ENCODE measurements at places on chromosomes 12 and 14.

DNA sequence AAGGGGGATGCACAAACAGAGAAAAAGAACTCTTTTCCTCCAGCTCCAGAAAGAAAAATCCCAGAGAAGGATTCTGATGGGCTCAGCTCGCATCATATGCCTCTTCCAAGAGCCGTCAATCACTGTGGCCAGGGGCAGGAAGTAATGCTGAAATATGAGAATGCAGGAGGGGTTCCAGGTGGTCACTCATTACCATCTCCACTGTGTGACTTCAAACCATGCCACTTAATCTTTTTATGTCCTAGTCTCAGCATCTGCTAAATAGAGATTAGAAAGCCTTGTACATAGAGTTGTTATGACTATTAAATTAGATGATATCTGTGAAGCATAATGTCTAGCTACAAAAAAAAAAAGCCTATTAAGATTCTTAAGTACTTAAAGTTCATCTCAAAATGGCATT lies 65.6 kb upstream of the FICD start:
- no peak for DNase-seq

DNA sequence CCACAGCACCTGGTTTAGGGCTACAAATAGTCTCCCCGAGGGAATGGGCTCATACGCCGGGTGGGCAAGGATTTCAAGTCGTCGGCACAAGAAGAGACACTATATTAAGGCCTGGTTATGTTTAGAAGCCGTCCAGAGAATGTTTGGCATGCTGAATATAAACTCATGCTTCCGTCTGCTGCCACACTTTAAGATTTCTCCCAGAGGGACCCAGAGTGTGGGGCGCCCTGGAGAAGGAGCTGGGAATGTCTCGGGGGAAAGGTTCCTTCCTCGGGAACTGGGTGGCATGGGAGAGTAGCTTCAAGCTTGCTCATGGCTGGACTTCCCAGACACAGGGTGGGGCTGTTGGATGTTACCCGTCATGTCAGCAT lies 295.7 kb downstream of the CACNA1C start:
- no peak for DNase-seq

GRCh38 chr12:793711-794110 lies 41.3 kb downstream of the WNK1 start:
- no peak for DNase-seq

- DNase-seq = peak; percentile 39
These were observed 36.1 kb upstream of the OR5AU1 start for GRCh38 chr14:21191809-21192446.

GRCh38 chr12:27852742-27853141 lies 72.7 kb upstream of the MANSC4 start:
- DNase-seq = no peak

- no peak for DNase-seq
These were observed 102.6 kb upstream of the LMNTD1 start for GRCh38 chr12:25655702-25656101.

DNA sequence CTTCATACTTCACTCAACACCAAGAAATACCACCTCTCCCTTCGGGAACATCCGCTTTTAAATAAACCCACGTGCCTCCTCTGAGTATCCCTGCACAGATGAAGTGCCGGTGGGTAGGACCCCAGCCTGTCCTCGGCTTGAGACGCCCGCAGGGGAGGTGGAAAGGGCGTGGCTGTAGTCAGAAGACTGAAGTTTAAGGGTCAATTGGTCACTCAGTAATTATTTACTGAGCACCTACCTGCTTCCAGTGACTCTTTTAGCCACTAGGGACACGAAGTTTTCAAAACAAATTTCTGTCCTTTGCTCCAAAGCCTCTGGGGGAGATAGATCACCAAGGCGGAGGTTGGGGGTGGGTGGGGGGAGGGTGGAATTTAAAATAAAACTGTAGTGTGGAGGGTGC lies 309.4 kb downstream of the VRK1 start:
- no peak for DNase-seq

DNA sequence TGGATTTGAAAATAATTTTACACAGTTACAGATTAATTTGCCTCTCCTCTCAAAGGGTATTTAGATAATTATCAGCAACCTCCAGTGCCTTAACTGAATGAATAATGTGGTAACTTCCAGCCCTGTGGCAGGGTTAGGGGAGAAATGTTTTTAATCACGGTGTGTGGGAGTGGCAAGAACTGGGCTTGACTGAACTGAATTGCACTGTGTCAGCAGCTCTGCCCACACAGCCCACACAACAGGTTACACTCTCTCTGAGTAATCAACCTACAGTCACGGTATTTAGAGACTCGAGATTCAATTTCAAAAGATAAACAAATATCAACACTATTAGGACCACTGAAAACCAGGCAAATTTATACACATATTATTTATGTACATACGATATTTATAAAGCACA lies 198.5 kb downstream of the KCNC2 start:
- DNase-seq = no peak

DNA sequence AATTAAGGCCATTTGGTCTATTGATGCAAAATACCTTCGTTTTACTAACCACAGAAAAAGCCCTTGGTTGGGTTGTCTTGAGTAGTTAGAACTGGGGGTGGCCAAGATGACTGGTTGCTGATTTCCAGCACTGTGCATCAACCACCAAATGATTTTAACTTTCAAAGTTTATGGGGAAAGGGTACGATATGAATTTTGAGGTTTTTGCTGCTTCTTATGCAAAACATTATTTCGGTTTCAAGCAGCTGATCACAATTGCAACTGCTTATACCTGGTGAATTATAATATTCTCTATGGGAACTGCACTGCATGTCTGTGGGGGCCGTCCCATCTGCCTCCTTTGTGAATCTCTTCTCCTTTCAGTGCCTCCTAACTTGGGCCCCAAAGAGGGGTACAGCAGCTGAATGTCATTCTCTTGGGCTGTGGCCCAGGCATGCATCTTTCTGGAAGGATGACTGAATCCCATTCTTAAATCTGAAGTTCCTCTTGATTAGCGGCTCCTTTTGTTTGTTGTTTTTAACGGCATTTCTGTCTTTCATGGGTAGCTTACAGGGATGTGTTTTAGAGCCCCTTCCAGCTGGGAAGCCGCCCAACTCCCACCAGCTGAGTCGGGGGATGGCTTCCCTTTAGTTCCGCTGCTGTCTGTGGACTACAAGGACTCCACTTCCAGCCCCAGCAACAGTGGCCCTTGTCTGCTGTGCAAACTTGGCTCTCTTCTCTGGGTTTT lies 479.8 kb downstream of the ZFP36L1 start:
- DNase-seq = peak; percentile 6

GRCh38 chr14:23929136-23929535 lies 24.4 kb upstream of the DHRS4 start:
- no peak for DNase-seq

DNA sequence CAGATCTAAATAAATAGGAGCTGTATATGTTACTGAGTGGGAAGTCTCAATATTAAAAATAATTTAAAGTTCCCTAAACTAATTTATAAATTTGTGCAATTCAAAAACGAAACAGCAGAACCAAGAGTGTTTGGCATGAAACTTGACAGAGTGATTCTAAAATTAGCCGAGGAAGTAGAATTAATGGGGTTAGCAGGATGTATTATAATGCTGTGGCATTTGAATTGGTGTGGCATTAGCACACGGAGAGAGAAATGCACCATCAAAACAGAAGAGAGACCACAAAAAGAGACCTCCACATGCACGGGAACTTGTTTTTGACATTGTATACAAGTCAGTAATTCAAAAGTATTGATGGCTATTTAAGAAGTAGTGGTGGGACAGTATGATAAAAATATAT lies 366.0 kb upstream of the RGS6 start:
- no peak for DNase-seq

DNA sequence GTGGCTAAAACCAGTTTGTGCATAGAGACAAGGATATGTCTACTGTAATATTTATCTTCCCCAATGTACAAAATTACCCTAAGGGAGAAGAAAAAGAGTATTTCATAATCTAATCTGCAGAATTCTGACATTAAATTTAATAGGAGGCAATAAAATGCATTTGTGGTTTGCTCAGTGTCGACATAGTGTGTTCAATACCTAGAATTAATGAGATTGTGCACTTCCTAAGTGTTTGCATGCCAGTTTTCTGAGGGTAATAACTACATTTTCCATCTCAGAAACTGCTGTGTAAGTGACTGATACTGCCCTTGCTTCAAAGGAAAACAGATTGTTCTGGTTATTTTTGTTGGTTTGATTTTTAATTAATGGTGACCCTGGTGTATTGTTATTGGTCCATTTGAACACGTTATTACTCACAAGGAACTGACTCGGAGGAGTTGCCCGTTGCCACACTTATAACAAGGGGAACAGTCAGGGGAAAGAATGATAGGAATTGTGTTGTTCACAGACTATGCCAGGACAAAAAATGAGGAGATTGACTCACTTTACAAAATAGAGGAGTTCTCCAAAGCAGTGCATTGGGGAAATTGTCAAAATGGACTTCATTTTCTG lies 960.3 kb upstream of the TMEM132C start:
- no peak for DNase-seq

DNA sequence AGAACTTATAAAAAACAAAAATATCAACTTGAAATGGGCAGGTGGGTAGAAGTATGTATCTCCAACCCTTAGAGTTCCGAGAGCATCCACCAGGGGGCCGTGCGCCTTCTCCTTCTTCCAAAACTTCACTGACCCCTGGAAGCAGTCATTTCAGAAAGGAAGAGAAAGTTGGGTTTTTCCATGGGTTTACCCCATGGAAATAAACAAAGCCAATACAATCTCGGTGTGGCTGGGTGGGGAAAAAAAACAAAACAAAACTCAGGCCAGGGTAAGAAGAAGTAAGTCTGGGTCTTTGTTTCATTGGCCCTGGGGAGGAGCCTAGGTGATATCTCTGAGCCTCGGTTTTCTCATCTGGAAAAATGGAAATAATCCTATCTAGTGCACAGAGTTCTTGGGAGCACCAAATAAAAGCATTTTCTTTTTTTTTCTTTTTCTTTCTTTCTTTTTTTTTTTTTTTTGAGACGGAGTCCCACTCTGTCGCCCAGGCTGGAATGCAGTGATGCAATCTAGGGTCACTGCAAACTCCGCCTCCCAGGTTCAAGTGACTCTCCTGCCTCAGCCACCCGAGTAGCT lies 33.6 kb upstream of the HNF1A start:
- peak; percentile 57 for DNase-seq

DNA sequence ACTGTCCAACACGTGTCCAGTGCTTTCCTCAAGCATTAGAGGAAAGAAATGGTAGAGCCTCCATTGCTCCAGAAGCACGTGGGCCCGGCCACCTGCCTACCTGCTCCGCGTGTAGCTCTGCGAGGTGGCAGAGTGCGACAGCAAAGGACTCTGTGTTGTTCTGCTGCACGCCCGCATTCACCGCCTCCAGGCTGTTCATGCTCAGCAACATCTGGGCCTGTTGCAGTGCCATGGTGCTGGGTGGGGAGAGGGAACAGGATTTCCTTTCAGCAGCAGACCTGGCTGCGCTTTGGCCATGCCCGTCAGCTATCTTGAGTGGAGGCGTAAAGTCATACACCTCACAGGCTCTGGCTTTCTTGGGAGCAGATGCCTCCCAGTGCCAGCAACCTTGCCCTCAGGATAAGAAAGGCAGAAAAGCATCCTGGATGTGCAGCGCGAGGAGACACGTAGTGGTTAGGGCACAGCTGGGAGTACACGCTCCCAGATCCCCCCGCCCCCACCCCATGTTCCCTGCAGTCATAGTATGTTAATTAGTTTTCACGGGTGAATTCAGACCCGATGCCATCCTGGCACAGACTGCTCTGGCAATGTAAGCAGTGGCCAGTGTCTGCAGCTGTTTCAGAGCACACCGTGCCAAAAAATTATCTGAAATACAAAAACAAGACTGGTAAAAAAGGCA lies 25.1 kb downstream of the ANAPC5 start:
- no peak for DNase-seq

GRCh38 chr12:75130811-75131210 lies 78.8 kb downstream of the KCNC2 start:
- no peak for DNase-seq

DNA sequence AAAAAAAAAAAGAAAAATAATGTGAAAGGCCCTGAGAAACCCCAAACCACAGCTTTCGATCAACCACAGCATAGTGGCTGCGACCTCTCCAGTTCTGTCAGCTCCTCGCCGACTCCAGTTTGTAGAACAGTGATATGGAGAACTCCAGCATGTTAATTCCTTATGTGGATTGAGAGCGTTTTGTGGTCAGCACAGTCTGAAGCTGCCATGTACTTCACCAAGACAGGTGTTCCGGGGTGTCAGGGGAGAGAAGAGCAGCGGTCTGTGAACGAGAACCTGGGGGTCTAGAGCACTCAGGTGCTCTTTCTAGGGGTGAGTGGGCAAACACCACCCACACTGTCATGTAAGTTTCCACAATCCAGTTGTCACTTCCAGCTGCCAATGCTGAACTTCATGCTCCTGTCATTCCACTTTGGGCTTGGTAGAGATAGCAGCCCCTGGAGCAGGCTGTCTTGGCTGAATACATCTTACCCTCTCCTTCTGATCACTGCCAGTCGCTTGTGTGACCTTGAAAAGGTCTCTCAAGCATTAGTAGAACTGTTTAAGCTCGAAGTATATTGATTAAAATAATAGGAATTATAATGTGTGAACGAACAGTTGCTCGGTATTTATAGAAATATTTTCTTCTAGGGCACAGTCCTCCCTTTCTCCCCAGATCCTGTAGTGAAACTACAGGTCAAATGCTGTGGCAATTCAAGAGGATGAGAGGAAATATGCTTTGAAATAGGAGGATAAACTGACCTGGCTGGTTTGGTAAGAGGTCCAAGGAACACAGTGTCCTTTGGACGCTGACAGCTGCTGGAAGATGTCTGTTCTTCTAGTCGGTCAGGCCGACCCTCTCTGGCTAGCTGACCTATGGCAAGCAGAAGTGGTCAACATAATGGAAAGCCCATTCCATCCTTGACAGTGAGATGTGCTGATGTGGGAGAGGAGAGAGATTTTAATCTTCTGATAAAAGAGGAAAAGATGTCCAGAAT lies 15.7 kb upstream of the MAX start:
- no peak for DNase-seq

DNA sequence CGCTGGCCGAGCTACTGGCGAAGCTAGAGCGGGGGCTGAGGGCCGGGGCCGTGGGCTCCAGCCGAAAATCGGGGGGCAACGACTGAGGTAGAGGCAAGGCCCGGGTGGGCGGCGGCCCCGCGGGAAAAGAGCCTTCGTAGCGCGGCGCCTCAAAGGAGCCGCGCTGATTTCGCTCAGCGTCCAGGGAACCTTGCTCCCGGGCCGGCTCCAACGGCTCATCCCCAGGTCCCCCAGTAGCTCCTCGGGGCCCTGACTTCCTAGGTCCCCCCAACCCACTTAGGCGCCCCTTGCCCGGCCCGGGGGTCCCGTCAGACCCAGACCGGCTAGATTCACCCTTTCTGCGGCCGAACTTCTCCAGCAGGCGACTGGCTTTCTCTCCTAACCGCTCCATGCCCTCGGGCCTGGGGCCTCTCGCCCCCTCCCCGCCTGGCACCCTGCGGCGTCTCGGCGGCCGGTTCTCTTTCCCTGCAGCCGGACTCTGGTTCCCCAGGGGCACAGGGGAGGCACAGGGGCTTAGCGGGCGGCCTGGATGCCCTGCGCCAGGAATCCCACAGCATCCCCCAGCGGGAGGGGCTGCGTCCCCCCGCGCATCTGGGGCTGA lies 375 bp downstream of the AJUBA start:
- no peak for DNase-seq

GRCh38 chr12:817941-818600 lies 65.7 kb downstream of the WNK1 start:
- DNase-seq = no peak

DNA sequence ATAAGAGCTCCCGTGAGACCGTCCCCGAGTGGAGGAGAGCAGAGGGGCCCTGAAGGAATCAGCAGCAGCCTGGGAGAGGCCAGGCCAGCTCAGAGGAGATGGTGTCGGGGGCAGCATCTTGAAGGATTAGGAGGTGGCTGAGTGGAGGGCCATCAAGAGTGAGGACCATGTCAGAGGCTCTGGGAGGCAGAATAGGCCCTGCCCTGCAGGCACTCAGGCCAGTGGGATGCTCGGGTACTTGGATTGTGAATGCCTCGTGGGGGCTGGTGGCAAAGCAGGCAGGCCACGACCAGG lies 47.7 kb downstream of the IL31 start:
- no peak for DNase-seq

Data from stimulated activated CD4-positive, alpha-beta T cell treated with anti-CD3 and anti-CD28 coated beads, Interleukin-15, amount 100 ng/mL, for 1 hour (primary cell).